Right cardiac atrium (tissue), 5 donors: ENCODE measurements at places on chromosomes 5 and 9. TPM values are rescaled to one million over a fixed set of nuclear protein-coding genes. Genes with fewer than 3 reads are reported as not detected.

Gene PHF24
- total RNA-seq = 0.36 TPM

Gene SLC6A19
- not detected for total RNA-seq

Gene CCL27
- 0.46 TPM for total RNA-seq

Gene IL5
- not detected for total RNA-seq

Gene VDAC1
- total RNA-seq = 330 TPM

Gene SPATA6L
- 1.6 TPM for total RNA-seq

Gene TAF1L
- not detected for total RNA-seq

Gene B4GALT1
- 137 TPM for total RNA-seq

Gene TMC1
- total RNA-seq = not detected

- no peak for DNase-seq
Measured at GRCh38 chr5:149108651-149109280, 32.5 kb upstream of the ABLIM3 start.

GRCh38 chr5:27158775-27159174, 120.4 kb upstream of the CDH9 start:
- DNase-seq = no peak

DNA sequence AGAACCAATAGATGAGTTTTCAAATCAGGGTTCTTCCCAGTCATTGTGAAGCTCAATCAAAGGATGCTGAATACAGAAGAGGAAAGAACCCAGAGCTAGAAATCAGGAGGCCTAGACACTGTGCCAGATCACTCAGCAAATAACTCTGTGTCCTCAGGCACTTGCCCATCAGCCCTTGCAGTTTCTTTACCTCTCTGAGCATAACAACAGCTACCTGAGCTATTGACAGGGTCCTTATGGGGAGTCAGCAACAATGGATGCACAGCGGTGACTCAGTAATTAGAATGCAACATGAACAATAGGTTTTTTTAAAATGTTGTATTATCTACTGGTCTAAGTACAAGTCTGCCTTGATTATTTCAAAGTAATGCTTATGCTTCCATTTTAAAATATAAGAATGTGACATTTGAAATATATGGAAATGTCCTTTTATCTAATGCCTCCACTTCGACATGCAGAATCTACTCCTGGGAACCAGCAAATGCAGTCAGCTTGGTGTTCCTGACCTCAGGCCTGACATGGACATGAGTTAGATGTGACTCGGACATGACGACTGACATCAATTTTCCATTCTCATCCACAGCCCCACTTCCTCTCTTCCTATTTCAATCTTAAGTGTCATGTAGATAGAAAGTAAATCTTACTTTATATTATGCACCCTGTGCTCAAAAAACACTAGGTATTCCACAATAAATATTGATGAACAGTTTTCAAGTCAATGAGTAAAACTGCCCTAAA, 155.0 kb downstream of the TLE1 start:
- no peak for DNase-seq

- DNase-seq = no peak
Measured at GRCh38 chr5:18216016-18216415, 581.8 kb downstream of the TAF11L14 start.

- DNase-seq = no peak
Measured at GRCh38 chr5:27906931-27907601, 868.7 kb upstream of the CDH9 start.

GRCh38 chr5:113427871-113428574, 6.8 kb downstream of the TSSK1B start:
- DNase-seq = no peak

GRCh38 chr9:28909526-28909925, 1336.2 kb upstream of the C9orf72 start:
- DNase-seq = no peak

- no peak for DNase-seq
Measured at GRCh38 chr5:39225405-39226099, 6.2 kb upstream of the FYB1 start.

DNA sequence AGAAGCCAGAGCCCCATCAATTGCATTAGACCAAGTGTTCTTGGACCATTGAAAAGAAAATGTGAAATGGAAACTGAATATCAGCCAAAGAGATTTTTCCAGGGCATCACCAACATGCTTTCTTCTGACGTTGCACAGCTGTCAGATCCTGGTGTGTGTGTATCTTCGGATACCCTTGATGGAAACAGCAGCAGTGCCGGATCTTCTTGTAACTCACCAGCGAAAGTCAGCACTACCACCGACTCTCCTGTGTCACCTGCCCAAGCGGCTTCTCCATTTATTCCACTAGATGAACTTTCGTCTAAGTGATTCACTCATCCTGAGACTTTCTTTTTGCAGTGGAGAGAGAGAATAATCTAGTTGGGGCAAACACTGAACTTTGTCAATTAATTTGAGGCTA, 75.7 kb downstream of the PIP5K1B start:
- DNase-seq = no peak

- DNase-seq = no peak
Measured at GRCh38 chr5:8060953-8061429, 192.0 kb downstream of the MTRR start.

GRCh38 chr9:126611592-126612325, 2.0 kb upstream of the LMX1B start:
- DNase-seq = peak; percentile 94

DNA sequence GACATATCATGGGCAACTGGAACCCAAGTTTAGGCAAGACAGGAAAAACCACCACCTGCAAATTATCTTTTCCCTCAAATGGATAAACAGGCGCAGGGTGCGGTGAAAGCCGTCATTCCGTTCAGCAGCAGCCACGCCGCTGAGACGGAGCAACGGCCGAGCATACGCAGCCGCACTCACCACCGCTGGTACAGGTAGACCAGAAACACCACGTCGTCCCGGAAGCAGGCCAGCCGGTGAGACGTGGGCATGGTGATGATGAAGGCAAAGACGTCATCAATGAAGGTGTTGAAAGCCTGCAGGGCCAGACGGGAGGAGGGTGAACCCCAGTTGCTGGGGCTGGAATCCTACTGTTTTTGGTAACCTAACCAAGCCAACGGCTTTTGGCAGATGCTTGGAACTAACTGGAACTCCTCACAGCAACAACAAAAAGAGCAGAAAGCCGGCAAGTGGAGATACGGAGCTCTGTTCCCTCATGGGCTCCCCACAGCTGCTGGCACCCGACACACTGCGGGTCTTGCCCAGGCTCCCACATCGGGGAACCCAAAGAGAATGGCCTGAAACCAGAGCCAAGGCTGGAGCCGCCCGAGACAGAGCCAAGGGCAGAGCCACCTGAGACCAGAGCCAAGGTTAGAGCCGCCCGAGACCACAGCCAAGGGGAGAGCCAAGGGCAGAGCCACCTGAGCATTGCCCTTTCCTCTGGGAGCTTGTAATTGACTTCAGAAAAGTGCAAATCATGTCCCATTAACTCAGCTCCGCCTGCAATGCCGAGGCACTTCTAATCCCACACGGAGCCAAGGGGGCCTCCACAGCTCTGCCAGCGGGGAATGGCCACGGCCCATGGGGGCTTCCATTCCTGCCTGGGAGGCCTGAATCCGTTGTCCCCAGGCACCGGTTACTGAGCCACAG, 24.2 kb downstream of the CLPTM1L start:
- DNase-seq = no peak

- no peak for DNase-seq
Measured at GRCh38 chr5:150061538-150061995, 24.8 kb downstream of the CSF1R start.

DNA sequence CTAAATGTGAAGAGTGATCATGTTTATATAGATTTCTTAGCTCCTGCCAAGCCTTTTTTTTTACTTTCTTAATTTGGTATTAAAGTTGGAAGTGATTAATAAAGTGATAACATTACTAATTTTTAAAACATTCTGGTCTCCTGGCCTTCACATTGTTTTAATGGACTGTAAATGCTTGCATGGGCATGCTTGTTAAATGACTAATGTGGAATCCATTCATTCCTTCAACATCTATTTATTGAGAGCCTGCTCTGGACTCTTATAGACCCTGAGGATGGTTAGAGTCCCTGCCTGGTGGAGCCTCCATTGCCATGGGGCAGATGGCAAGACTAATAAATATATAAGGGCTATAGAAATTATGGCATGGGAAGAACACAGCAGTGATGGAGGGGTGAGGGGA, 103.5 kb downstream of the NTRK2 start:
- no peak for DNase-seq

DNA sequence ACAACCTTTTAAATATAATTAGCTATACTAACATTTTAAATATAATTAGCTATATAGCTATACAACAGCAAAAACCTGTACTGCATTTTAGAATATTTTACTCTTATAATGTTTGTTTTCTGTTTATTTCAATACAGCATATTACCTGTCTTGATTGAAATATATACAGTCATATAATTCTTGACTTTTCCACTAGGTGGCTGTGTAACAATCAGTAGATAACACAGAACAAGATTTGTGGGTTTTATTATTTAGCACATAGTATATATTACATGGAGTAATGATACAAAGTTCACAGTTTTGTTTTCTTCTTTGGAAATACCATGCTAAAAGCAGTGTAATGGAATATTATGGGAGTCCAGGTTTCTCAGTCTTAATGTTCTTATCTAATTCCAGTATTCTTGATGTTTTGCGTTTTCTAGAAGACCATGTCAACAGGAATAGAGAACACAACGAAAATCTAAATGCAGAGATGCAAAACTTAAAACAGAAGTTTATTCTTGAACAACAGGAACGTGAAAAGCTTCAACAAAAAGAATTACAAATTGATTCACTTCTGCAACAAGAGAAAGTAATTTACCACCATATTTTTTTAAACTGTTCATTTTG, 13.3 kb downstream of the HMMR start:
- DNase-seq = no peak
